ENCODE measurements at places on chromosomes 11 and 22.

GRCh38 chr11:20238712-20239111 lies 78.4 kb upstream of the DBX1 start:
- DNase-seq, result no peak

DNA sequence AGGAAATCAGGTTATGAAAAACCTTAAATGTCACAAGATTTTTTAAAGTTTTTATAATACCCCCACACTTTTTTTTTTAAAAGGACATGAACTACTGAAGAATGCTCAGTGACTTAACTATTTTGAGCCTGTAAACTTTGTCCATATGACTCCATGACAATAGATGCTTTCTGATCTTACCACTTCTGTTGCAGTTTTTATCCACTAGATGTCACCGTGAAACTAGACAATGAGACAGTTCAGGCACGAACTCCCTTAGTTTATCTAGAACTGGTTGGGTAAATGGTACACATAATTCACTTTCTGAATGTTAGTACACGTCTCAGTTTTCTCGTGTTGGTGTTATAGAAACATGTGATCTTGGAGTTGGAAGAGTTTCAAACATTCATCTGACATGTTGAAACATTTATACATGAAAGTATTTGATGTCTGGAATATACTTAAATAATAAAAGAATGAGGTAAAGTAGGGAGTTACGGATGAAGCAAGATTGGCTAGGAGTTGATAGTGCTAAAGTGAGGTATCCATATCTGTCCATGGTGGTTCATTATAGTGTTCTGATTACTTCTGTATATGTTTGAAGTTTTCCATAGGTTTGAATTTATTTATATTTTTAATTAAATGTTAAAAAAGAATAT lies 8.1 kb downstream of the CCDC15 start:
- no peak for DNase-seq

DNA sequence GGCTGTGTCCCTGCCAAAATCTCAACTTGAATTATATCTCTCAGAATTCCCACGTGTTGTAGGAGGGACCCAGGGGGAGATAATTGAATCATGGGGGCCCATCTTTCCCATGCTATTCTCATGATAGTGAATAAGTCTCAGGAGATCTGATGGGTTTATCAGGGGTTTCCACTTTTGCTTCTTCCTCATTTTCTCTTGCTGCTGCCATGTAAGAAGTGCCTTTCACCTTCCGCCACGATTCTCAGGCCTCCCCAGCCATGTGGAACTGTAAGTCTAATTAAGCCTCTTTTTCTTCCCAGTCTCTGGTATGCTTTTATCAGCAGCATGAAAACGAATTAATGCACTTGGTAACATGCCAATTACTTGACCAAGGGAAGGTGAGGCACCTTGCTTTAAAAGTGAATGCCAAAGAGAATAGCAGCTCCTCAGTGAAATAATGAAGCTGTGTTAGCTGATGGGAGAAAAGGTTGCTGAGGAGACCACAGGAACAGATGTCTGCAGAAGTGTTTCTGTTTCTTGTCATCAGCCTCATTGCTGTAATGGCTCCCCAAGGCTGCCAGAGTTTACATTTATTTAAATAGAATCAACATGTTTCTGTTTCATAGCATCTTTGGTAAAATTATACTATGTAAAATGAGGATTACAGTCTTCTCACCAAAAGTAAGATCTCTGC lies 89.0 kb upstream of the CD44 start:
- DNase-seq, result peak; percentile 38

DNA sequence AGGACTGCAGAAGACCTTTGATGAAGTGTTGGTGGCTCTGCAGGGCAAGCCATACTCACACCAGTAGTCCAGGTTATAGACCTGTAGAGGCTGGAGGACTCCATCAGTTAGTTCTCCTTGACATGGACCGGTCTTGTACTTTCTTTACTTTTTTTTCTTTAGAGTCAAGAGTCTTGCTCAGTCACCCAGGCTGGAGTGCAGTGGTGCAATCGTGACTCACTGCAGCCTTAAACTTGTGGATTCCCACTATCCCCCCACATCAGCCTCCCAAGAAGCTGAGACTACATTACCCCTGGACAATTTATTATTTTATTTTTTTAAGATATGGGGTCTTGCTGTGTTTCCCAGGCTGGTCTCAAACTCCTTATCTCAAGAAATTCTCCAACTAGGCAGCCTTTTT lies 49.6 kb upstream of the E2F8 start:
- DNase-seq, result no peak

DNA sequence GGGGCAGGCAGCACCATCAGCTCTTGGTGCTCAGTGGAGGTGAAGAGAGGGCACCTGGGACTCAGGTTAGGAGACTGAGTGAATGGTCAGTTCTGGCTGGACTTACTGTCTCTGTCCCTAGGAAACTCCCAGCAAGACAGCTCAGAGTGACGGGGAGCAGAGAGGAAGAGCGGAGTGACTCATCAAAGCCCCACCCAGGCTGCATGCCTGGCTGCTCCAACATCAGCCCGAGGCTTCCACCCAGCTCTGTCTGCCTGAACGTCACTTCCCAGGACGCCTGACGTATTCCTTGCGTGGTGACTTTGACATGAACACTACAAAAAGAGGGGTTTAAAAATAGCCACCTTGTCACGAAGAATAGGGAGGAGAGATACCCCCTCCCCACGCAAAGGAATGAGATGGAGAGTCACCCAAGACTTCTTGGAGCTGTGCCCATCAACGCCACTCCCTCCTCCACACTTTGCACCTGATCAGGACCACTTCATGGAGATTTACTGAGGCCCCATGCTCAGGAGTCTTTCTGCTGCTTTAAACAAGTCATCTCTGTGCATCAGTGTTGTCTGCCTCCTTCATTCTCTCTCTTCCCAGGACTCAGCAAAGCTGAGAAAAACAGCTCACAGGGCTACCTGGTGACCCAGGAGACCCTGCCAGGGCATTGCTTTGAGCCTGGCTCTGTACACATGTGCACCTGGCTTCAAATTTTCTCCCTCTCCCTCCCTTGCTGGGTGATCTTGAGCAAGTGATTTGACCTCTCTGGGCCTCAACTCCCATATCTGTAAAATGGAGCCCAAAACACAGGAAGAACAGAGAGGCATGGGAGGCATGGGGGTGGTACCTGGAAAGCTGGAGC lies 83.1 kb downstream of the MN1 start:
- no peak for DNase-seq

DNA sequence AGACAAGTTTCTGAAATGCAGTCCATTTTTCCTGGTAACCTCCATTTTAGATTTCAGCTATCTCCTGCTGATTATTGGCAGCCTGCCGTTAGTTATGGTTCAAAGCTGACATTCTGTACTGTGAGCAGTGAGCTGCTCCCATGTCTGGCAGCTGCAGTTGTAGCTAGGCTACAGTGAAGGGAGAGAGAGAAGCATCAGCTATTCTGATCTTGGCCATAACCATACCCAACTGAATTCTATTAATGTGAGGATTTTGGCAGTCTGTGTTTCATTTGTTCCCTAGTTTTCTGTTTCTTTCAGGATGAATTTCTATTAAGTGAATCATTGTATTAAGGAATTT lies 33.4 kb downstream of the SIK2 start:
- no peak for DNase-seq

DNA sequence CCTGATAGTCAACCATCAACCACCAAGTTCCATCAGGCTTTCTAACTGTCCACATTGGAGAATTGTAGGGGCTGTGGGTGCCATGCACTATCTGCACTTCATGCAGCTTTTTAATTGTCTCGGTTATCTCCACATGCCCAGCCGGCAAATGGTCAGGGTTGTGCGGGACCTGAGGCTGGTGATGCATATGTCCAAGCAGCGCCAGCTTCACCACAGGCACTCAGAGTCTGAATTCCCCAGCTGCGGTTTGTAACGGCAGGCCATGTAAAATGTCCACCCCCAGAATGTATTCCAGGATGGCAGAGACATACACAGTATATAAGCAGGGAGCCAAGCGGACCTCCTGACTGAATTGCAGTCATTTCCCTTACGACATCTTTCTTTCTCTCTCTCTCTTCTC lies 435.6 kb downstream of the DYNC2H1 start:
- DNase-seq, result no peak

DNA sequence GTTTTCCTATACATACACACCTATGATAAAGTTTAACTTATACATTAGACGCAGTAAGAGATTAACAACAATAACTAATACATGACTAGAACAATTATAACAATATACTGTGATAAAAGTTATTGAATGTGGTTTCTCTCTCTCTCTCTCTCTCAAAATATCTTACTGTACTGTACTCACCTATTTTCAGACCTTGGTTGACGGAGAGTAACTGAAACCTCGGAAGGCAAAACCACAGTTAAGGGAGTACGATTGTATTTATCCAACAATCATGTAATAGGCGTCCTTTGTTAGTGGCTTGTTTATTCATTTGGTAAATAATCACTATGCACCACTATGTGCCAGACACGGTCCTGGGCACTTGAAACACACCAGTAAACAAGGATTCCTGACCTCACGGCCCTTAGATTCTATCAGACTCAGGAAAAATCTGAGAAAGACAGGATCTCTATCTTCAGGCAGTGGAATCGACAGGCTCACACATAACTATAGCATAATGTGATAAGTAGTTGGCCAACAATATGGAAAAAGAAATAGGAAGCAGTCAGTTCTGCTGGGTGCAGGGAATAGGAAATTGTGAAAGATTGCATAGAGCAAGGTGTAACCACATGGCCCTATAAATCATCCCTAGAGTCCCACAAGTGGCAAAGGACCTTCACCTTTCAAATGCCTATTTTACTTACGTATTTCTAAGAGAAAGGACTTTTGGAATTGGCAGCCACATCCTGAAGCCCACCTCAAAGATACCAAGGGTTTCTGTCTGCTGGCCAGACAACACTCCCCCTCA lies 12.0 kb downstream of the ETS1 start:
- no peak for DNase-seq

GRCh38 chr11:125108469-125108868 lies 3.0 kb downstream of the TMEM218 start:
- DNase-seq, result no peak

DNA sequence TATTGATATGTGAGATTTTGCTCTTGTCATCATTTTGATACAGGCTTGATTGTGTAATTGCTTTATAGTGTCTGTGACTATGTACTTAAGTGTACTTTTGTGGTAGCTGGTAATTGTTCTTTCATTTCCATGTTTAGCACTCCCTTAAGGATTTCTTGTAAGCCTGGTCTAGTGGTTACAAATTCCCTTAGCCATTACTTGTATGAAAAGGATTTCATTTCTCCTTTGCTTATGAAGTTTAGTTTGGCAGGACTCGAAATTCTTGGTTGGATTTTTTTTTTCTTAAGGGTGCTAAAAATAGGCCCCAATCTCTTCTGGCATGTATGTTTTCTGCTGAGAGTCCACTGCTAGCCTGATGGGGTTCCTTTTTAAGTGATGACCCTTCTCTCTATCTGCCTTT lies 346.8 kb downstream of the JRKL start:
- no peak for DNase-seq

- no peak for DNase-seq
Observed at GRCh38 chr11:93652679-93653078, 8.8 kb upstream of the CEP295 start.

- no peak for DNase-seq
Observed at GRCh38 chr11:27215471-27216269, 147.3 kb downstream of the CCDC34 start.

GRCh38 chr22:24968066-24968561 lies 15.6 kb downstream of the KIAA1671 start:
- DNase-seq, result no peak

GRCh38 chr22:24145446-24146193 lies 35.7 kb upstream of the SUSD2 start:
- DNase-seq, result no peak

DNA sequence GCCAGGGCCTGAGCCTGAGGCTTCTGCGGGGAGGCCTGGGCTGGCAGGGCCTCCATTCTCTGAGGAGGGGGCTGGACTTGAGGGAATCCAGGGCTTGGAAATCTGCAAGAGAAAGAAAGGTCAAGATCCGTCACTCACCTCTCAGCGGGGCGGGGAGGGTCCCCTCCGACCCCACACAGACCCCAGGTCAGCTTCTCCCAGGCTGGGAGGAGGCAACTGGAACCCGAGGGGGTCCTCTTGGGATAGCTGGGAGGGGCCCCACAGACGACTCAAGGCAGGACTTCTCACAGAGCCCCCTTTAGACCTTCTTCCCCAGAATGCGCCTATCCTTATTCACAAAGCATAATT lies 11.0 kb downstream of the TNKS1BP1 start:
- DNase-seq, result no peak

DNA sequence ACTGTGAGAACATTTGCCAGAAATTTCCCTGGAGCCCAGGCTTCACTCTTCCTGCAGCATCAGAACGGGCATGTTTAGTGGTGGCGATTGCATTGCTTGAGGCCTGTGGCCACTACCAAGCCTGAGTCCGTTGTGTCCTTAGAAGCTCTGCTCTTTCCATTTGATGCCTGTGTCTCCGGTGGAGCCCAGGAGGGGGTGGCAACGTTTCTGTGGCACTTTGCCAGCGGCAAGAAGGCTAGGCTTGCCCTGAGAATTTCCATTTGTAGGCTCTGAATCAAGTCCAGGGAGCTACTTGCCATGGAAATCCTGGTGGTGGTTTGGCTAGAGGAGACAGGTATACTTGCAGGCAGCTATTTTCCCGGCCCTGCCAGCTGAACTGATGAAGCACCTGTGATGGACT lies 47.1 kb downstream of the ADAMTS8 start:
- DNase-seq, result no peak

GRCh38 chr22:42933485-42934091 lies 76.5 kb upstream of the ARFGAP3 start:
- no peak for DNase-seq

GRCh38 chr11:128667873-128668272 lies 26.0 kb upstream of the FLI1 start:
- DNase-seq, result no peak

- no peak for DNase-seq
Observed at GRCh38 chr11:55970935-55971334, 1.2 kb upstream of the OR10AG1 start.

- DNase-seq, result no peak
Observed at GRCh38 chr22:47225080-47225930, 462.9 kb downstream of the TBC1D22A start.

DNA sequence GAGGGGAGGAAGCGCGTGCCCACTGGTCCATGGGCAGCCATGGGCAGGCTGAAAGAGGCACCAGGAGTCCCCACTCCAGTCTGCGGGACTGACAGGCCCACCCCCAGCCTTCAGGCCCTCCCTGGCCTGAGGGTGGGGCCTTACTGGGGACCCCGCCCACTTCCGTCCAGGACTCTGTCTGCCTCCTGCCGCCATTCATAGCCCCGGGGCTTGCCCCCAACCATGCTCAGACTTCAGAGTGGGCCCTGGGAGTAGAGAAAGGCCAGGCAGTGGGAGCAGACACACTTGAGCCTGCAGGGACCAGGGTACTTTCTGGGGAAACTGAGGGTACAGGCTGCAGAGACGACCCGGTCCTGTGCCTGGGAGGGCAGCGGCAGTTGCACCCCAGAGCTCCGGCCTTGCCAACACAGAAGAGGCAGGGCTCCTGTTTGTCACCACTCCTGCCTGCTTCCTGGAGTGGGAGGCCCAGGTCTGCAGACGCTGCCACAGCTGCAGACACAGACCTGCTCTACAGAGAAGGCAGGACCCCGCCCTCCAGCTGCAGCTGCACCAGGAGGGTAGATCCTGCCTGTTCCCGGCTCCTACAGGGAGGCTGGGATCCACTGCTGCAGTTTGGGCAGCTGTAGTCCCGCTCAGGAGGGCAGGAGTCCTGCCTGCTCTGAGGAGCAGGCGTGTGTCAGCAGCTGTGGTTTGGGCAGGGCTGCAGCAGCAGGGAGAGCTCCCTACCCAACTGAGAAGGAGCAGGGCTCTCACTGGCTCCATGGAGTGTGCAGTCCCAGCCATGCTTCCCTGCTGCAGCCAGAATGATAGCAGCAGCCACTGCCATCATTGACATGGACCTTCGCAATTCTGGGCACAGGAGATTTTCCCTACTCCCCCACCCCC lies 387.9 kb upstream of the ANO3 start:
- no peak for DNase-seq

- no peak for DNase-seq
Observed at GRCh38 chr11:30411383-30411782, 88.5 kb downstream of the ARL14EP start.

All from activated naive CD4-positive, alpha-beta T cell treated with anti-CD3 and anti-CD28 coated beads for 36 hours (primary cell).